ENCODE measurements at places on chromosomes 2 and 18. TPM values are rescaled to one million over a fixed set of nuclear protein-coding genes. Genes with fewer than 3 reads are reported as not detected.

HEATR5B gene
- total RNA-seq: 14.7 TPM

MYO5B gene
- 0.98 TPM for total RNA-seq

ABCB11 gene
- total RNA-seq: 0.04 TPM

CEBPZOS gene
- 27.2 TPM for total RNA-seq

TM4SF20 gene
- total RNA-seq: not detected

CHRND gene
- 83.7 TPM for total RNA-seq

HMSD gene
- not detected for total RNA-seq

DSG1 gene
- not detected for total RNA-seq

HRH4 gene
- total RNA-seq: 0.09 TPM

ADAM23 gene
- total RNA-seq: 4.1 TPM

TEX261 gene
- total RNA-seq: 16.0 TPM

MALT1 gene
- 21.3 TPM for total RNA-seq

KYNU gene
- 0.84 TPM for total RNA-seq

EPB41L5 gene
- 22.7 TPM for total RNA-seq

ST6GAL2 gene
- 4.4 TPM for total RNA-seq

ZRANB3 gene
- total RNA-seq: 9.1 TPM

ZSCAN30 gene
- total RNA-seq: 18.8 TPM

DLX2 gene
- 0.04 TPM for total RNA-seq

EVX2 gene
- total RNA-seq: 0.18 TPM

CFAP65 gene
- not detected for total RNA-seq

NEU2 gene
- total RNA-seq: not detected

LBX2 gene
- total RNA-seq: 0.66 TPM

DRC1 gene
- 0.31 TPM for total RNA-seq

ZNF396 gene
- 1.3 TPM for total RNA-seq

RUFY4 gene
- total RNA-seq: 0.27 TPM

CYTIP gene
- 0.84 TPM for total RNA-seq

PROM2 gene
- total RNA-seq: 0.66 TPM

XIRP2 gene
- 82.2 TPM for total RNA-seq

DBI gene
- total RNA-seq: 179 TPM

SH2D6 gene
- 0.13 TPM for total RNA-seq

LAMA3 gene
- total RNA-seq: 6.3 TPM

TEX44 gene
- total RNA-seq: not detected

SPEG gene
- total RNA-seq: 176 TPM

BZW1 gene
- 139 TPM for total RNA-seq

MC5R gene
- 2.9 TPM for total RNA-seq

GAREM1 gene
- 7.4 TPM for total RNA-seq

AQP12A gene
- total RNA-seq: not detected

CPS1 gene
- total RNA-seq: 2.1 TPM

LIPG gene
- 6.3 TPM for total RNA-seq

FHOD3 gene
- 27.7 TPM for total RNA-seq

FMNL2 gene
- 24.1 TPM for total RNA-seq

ELOA2 gene
- not detected for total RNA-seq

DNMT3A gene
- 27.3 TPM for total RNA-seq

DHRS9 gene
- total RNA-seq: 0.31 TPM

BOK gene
- total RNA-seq: 35.3 TPM

VIL1 gene
- total RNA-seq: not detected

KIAA2012 gene
- 0.31 TPM for total RNA-seq

UGT1A7 gene
- not detected for total RNA-seq
